ENCODE measurements at places on chromosomes 1 and 21. TPM values are rescaled to one million over a fixed set of nuclear protein-coding genes. Genes with fewer than 3 reads are reported as not detected.

Gene IL19
- total RNA-seq: not detected

Gene GBP6
- not detected for total RNA-seq

GRCh38 chr1:92186081-92186480 lies 31.6 kb upstream of the C1orf146 start:
- no peaks in the 10 kb centered on the region for H3K27me3 ChIP-seq
- no peaks in the 10 kb centered on the region for H3K4me1 ChIP-seq
- DNase-seq: no peak
- H3K4me3 ChIP-seq: no peak overlapping the region
- no peak overlapping the region for H3K27ac ChIP-seq
- no peaks in the 10 kb centered on the region for H3K36me3 ChIP-seq

DNA sequence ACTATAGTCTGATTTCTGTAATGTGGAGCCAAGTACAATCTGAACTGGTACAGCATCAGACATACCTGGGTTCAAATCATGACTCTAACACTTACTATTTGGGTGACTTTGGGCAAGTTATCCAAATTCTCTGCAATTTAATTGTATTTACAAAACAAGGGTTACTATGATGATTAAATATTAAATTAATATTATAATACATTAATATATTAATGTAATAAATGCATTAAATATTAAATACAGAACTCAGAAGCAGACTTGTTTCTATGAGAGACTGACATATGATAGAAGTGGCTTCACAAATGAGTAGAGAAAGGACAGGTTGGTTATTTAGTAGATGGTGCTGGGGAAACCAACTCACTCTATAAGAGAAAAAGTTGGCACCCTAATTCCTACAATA lies 27.3 kb upstream of the OTUD3 start:
- no peak overlapping the region for H3K27ac ChIP-seq
- H3K36me3 ChIP-seq: no peaks in the 10 kb centered on the region
- no peak overlapping the region for H3K4me3 ChIP-seq

DNA sequence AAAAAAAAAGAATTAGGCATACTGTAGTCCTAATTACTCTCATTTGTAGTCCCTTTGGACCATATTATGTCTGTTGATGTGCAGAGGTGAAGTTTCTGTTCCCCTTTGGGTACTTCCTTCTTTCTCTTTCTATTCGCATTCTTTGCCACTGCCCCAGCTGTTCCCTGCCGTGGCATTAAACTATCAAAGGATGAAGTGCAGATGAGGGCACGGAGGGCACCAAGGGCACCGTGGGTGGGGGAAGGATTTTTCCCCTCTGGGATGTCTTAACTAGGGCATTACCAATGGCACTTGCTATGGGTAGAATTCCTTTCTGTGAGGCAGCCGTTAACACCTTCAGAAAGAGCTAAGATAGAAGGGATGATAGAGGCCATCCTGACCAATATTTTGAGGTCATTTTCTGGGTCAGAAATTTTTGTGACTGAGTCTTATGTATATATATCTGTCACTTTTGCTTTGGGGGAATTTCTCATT lies 4.9 kb upstream of the MAPKAPK2 start:
- no peaks in the 10 kb centered on the region for H3K27me3 ChIP-seq
- H3K4me1 ChIP-seq: peaks cover 16% of the 10 kb centered on the region
- no peaks in the 10 kb centered on the region for H3K36me3 ChIP-seq
- DNase-seq: no peak
- H3K4me3 ChIP-seq: no peak overlapping the region

GRCh38 chr1:229019663-229020271 lies 251.1 kb upstream of the RAB4A start:
- H3K27ac ChIP-seq: no peak overlapping the region
- H3K27me3 ChIP-seq: no peaks in the 10 kb centered on the region
- no peak overlapping the region for H3K4me3 ChIP-seq
- DNase-seq: no peak
- no peaks in the 10 kb centered on the region for H3K4me1 ChIP-seq

GRCh38 chr1:9503001-9503675 lies 36.1 kb upstream of the SLC25A33 start:
- H3K27ac ChIP-seq: no peak overlapping the region
- H3K4me3 ChIP-seq: no peak overlapping the region
- no peaks in the 10 kb centered on the region for H3K36me3 ChIP-seq
